GM23338 (cell line): ENCODE measurements at places on chromosomes 4 and X.

DNA sequence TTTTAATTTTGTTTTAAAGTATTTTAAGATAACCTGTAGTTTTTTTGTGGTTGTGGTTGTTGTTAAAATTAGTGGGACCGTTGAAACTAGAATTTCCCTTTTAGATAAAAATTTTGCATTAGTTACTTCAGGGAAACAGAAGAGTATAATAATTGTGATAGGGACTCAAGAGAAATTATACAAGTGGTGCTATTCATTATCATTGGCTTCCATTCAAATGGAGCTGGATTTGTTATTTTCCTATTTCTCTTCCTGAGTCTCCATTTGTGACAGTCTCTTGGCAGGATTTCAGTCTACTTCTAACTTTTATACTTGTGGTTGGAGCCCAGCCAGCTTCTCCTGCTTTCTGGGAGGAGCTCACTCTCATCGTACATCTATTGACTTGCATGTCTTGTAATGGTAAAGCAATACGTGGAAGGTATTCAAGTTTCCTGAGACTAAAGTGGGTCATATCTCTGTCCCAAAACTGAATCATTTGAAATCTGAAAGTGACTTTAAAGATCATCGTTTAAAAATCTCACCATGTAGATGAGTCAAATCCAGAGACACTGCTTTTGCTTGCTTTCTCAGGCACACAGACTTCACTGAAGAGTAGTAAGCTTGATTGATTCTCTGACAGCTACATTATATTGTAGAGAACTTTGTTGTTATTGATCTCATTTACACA is 155.8 kb downstream of the RPA4 start:
- no peak for DNase-seq

GRCh38 chrX:13747836-13748235 is 13.3 kb downstream of the OFD1 start:
- peak; percentile 54 for DNase-seq

- DNase-seq = no peak
These were observed 165.5 kb upstream of the PDE5A start for GRCh38 chr4:119794113-119794512.

DNA sequence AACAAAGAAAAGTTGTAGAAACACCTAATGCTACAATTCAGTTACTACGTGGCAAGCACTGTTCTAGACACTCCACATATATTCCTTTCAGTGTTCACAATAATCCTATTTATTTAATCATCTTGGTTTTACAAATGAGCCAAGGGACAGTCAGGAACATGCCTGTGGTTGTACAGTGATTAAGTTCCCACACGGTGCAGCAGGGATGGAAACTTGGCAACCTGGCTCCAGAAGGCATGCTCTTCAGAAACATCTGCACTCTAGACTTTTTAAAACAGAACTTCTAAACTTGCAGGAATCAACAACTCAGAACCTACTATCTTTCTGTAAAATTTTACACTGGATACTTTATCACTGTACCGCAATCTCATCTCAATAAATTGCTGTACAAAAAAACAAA is 32.1 kb downstream of the TAPT1 start:
- no peak for DNase-seq

GRCh38 chrX:95764972-95765451 is 919.6 kb upstream of the DIAPH2 start:
- peak; percentile 68 for DNase-seq

- DNase-seq = no peak
These were observed 54.5 kb downstream of the CD99L2 start for GRCh38 chrX:150844016-150844415.

GRCh38 chrX:130836447-130836846 is 66.6 kb downstream of the ENOX2 start:
- DNase-seq = no peak

- no peak for DNase-seq
These were observed 50.0 kb downstream of the IQCM start for GRCh38 chr4:149765630-149766029.

DNA sequence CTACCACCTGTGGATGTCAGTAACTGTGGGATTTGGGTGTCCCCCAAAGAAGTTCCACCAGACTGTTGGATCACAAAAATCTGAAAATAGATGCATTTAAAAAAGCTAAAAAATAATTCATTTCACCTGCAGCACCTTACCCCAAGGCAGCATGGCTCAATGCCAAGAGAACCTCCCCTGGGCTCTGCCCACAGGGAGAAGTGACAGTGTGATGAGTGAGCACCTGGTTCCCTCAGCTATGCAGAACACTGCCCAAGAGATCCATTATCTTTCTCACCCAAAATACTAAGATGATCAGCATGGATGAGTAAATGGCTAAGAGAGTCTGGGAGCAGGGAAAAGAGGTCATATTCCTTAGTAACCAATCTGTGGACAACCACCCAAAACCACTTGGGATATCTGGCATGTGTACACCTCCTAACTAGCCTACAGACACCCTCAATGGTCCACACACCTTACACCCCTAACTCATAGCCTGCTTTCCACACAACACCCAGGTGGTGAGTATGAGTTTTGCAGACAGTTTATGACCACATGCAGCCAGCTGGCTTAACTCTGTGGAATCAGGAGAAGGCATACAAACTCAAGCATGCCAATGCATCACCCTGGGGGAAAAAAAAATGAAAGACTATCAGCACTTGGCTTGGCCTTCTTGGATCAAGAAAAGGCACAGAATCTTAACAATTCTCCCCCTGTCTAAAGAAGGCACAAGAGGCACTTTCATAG is 416.5 kb upstream of the SMIM31 start:
- peak; percentile 4 for DNase-seq

GRCh38 chr4:124953061-124953460 is 240.5 kb upstream of the ANKRD50 start:
- DNase-seq = no peak

GRCh38 chr4:153468587-153468986 is 2.4 kb downstream of the TMEM131L start:
- no peak for DNase-seq

DNA sequence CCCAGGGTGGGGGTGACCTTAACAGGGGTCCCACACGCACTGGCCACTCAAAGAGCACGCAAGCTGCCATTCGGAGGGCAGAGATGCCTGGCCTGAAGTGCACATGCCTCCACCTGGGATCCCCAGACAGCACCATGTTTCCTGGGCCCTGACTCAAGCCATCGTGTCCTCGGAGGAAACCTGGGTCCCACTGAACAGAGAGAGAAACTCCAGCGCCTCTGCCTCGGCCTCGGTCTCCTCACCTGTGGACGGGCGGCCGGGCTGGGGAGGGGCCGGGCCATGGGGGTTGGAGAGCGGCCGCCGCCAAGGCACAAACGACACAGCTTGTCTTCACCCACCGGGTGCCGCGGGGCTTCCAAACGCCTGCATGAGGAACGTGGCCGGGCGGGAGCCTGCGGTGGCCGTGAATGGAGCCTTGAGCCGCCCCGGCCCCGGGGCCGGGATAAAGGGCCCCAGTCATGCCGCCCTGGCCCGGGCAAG is 30.0 kb upstream of the FGFR3 start:
- peak; percentile 65 for DNase-seq

- DNase-seq = peak; percentile 73
These were observed 4.5 kb downstream of the NBDY start for GRCh38 chrX:56733459-56734046.

GRCh38 chrX:34467437-34467836 is 189.6 kb downstream of the TMEM47 start:
- DNase-seq = no peak

GRCh38 chr4:173797296-173797695 is 267.3 kb upstream of the HAND2 start:
- DNase-seq = no peak

- DNase-seq = peak; percentile 54
These were observed 50.6 kb upstream of the GATB start for GRCh38 chr4:151811403-151811802.

- no peak for DNase-seq
These were observed 5.5 kb upstream of the XIAP start for GRCh38 chrX:123854329-123854728.

DNA sequence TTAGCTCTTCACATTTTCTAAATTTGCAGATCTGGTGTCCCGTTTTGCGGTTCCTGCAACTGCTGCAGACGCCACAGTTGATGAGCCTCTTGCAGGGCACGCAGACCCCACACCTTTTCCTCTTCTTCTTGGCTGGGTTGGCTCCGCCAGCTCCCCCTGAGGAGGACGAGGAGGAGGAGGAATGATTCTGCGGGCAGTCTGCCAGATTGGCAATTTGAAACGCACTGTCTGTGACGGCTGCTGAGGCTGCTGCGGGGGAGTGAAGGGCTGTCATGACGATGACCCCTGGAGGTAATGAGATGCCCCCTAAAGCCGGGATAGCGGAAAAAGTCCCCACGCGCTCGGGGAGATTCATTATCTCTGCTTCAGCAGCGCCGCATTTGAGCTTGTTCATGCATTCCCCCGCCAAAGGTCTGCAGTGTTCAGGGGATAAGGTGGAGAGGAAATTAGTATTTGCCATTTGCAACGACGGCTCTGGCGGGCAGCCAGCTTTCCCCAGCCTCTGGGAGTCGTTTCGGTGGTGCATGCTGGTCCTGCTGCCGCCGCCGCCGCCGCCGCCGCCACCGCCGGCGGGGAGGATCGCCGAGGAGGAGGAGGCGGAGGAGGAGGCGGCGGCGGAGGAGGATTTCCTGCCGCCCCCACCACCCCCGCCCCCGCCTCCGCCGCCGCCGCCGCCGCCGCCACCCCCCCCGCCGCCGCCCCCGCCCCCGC is 3.8 kb downstream of the CXXC4 start:
- DNase-seq = peak; percentile 56
